Left lung (tissue), 14 donors: ENCODE measurements at places on chromosomes 2 and 18. TPM values are rescaled to one million over a fixed set of nuclear protein-coding genes. Genes with fewer than 3 reads are reported as not detected.

GRCh38 chr18:24543795-24544498, 83.5 kb downstream of the HRH4 start:
- H3K36me3 ChIP-seq: no peaks in the 10 kb centered on the region
- H3K4me3 ChIP-seq: no peak overlapping the region
- no peaks in the 10 kb centered on the region for H3K4me1 ChIP-seq
- H3K27ac ChIP-seq: no peak overlapping the region
- DNase-seq: no peak

DNA sequence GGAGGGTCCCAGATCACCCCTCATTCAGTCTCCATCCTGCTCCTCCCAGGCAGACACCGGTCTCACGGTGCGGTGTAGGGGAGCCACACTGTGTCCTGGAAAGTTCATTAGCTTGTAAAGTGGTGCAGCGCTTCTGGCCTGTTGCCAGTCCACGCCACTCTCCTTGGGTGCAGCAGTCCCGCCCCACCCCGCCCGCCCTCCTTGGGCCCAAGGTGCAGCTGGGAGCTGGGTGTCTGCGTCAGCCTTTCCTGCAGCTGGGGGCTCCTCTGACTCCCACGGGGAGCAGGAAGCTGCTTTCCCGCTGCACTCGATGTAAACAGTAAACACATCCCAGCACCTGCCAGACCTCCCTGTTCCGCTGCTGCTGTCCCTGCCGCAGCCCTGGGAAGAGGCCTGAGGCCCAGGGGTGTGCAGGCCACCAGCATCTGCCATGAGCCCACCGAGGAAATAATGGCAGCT, 53.8 kb upstream of the ASB18 start:
- no peak overlapping the region for H3K27ac ChIP-seq
- no peak overlapping the region for H3K4me3 ChIP-seq
- DNase-seq: no peak
- no peaks in the 10 kb centered on the region for H3K36me3 ChIP-seq

TSN gene
- 51.3 TPM for total RNA-seq

GRCh38 chr2:126885751-126886210, 12.9 kb upstream of the TEX51 start:
- peaks cover 26% of the 10 kb centered on the region for H3K27me3 ChIP-seq
- H3K36me3 ChIP-seq: no peaks in the 10 kb centered on the region
- peak overlapping the region; percentile 19 for H3K4me3 ChIP-seq
- peak; percentile 68 for DNase-seq
- H3K27ac ChIP-seq: no peak overlapping the region
